Stimulated activated CD4-positive, alpha-beta T cell treated with anti-CD3 and anti-CD28 coated beads, TNF-alpha, amount 100 ng/mL, for 24 hours (primary cell): ENCODE measurements at places on chromosomes 13 and 19.
A peak's percentile ranks its signal among the peaks of the same experiment; 100 is the strongest.

DNA sequence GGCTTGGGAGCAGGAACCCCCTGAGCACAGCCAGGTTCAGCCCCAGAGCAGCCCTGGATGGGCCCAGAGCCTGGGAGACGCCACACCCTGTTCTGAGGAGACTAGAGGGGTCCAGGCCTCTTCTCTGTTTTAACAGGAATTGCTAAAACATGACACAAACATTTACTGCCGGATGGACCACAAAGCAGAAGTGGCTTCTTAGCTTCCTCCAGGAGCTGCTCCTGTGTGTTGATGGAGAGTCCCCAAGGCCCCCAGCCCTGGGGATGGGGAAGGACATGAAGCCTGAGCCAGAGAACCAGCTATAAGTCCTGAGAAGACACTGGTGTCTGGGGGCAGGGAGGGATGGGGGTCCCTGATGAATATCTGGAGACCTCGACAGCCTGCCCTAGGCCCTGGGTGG is 14.6 kb downstream of the CEACAM3 start:
- no peak for DNase-seq

DNA sequence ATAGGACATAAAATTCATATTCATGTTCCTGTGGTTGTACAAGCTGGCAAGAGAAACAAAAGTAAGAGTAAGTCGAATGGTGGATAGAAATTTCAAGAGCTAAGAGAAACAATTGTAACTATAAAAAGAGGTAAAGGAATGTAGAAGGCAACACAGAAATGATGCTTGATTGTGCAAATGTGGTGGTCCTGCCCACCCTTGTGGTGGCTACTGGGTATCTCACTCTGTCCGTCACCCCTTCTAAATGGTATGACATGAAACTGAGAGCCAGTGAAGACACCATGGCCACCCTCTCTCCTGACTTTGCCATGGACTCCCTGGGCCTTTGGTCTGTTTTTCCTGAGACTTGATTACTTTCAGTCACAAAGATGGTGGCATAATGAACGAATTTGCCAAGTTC is 925.9 kb upstream of the SLITRK6 start:
- no peak for DNase-seq

- DNase-seq = no peak
Observed at GRCh38 chr19:51789061-51789795, 5.7 kb upstream of the FPR3 start.

DNA sequence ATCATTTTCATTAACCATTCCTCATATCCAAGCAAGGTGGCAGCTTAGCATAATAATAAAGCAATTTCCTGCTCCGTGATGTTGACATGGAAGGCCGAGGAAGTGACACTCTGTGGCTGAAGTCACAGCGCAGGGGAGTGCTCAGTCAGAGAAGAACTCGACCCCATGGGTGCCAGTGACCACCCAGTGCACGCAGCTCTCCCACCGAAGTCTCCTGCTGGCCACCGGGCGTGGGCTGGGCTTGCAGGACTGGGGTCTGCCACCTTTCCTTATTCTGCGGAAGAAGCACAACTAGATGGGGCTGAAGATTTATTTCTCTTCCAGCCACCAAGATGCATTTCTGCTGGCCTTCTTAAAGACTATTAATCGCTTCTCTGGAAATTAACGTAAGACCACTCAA is 132.1 kb upstream of the SPACA7 start:
- DNase-seq = no peak

GRCh38 chr19:18023622-18024251 is 15.8 kb downstream of the ARRDC2 start:
- peak; percentile 38 for DNase-seq

GRCh38 chr19:28567834-28568233 is 645.1 kb downstream of the UQCRFS1 start:
- no peak for DNase-seq

- no peak for DNase-seq
Observed at GRCh38 chr19:18894254-18895037, 1.5 kb downstream of the CERS1 start.

GRCh38 chr13:110509971-110510786 is 51.3 kb downstream of the RAB20 start:
- DNase-seq = no peak

- no peak for DNase-seq
Observed at GRCh38 chr19:42093505-42093904, 17.5 kb downstream of the ZNF574 start.

DNA sequence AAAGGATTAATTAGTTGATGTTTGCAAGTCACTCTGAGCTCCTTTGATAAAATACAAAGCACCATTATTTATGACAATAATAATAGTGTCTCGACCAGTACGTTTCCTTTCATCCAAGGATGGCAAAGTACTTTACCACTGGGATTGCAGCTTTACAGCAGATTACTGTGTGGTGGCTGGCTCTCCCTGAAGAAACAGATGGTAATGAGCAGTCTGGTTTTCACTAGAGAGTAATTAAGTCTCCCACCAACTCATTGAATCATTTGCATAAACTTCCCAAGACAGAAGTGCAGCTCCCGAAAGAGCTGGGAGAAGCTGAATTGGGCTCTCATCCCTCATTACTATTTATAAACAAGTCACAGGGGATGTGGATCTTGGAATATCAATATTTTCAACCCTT is 48.7 kb downstream of the KLF5 start:
- no peak for DNase-seq

DNA sequence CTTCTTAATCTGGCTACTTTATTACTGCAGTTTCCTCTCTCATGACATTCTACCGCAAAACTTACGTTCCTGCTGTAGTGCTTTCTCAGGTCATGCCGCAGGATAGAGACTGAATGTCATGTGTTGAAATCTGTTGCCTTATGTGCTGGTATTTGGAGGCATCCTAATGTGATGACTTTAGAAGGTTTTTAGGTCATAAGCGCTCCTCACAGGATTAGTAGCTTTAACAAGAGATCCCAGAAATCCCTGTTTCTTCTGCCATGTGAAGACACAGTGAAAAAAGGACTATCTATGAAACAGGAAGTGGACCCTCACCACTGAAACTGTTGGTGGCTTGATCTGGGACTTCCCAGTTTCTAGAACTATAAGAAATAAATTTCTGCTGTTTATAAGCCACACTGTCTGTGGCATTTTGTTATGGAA is 209.3 kb downstream of the LACC1 start:
- DNase-seq = no peak

- no peak for DNase-seq
Observed at GRCh38 chr19:47143322-47144073, 12.9 kb downstream of the SAE1 start.

GRCh38 chr13:18978447-18978846 is 203.2 kb downstream of the TUBA3C start:
- DNase-seq = no peak

DNA sequence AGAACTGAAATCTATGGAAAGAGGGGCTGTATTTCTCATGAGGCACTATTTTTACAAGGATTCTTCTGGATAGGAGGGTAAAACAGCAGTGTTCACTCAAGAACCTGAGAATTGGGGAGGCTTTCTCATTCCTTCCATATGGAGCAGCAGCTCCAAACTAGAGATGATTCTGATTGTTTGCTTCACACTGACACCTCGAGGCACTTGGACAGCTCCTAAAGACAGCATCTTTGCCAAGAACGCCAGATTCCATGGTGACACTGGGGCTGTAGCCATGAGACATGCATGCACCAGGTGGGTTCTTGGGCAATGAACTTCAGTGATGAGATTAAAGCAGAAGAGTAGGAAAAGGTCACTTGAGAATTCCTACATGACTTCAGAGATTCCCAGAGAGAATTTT is 361.5 kb upstream of the HTR2A start:
- DNase-seq = no peak

DNA sequence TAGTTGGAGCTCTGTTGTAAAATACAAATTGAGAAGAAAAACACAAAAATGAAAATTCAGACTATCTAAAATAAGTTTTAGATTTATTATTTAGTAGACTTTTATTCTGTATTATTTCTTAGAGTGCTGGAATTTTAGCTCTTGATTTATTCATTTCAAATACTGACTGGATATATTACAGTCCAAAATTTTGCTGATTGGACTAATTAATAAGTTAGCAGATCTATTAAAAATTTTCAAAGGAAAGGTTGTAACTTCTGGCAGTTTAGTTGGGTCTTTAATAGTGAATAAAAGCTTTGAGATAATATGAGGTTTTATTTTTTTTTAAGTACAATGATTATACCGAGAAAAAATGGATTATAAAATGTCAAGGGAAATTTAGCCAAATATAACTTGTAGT is 1224.9 kb upstream of the SPRY2 start:
- DNase-seq = no peak

GRCh38 chr19:2602391-2603181 is 99.9 kb downstream of the GNG7 start:
- no peak for DNase-seq

- peak; percentile 15 for DNase-seq
Observed at GRCh38 chr13:100721885-100722512, 47.4 kb upstream of the TMTC4 start.

- DNase-seq = no peak
Observed at GRCh38 chr19:58353717-58354477, 605 bp upstream of the A1BG start.

GRCh38 chr19:9032136-9032631 is 22.0 kb upstream of the MUC16 start:
- DNase-seq = no peak

- no peak for DNase-seq
Observed at GRCh38 chr13:80530191-80530590, 189.3 kb upstream of the SPRY2 start.

DNA sequence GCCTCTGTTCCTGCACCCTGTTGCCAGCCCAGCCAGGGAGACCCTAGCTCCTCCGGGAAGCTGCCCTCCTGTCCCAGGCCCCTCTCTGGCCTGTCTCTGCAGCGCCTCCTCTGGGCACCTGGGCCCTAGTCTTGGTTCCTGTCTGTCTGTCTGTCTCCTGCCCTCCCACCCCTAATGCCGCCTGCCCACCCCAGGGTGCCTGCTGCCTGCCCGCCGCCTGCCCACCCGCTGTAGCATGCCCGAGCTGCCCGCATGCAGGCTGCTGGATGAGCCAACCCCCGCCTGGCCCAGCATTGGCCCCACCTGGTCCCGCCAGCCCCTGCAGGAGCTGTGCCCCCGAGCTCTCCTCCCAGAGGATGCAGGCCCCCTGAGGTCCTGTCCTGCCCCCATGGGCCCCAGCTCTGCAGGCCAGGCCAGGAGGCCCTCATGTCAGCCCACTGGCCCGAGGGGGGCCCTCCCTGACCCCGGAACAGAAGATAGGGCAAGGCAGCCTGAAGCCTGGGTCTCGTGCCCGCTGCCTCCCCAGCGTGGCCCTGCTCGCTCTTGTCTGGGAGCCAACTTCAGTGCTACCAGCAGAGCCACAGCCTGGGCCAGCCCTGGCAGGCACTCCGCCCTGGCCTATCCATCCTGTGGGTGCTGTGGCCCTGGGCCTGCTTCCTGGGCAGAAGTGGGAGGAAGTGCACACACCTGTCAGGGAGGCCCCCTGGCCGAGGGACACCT is 5.2 kb downstream of the MAP2K7 start:
- DNase-seq = no peak

DNA sequence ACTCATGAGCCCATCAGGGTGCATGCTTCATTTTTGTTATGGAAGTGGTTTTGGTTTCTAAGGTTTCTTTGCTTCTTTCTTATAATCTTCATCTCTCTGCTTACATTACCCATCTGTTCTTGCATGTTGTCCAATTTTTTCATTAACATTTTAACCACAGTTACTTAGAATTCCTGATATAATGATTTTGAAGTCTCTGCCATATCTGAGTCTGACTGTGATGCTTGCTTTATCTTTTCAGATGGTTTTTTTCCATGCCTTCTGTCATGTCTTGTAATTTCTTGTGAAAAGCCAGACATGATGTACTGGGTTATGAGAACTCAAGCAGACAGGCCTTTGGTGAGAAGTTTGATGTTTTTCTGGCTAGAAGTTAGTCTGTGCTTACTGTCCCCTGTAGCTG is 8.0 kb upstream of the ARGLU1 start:
- no peak for DNase-seq

DNA sequence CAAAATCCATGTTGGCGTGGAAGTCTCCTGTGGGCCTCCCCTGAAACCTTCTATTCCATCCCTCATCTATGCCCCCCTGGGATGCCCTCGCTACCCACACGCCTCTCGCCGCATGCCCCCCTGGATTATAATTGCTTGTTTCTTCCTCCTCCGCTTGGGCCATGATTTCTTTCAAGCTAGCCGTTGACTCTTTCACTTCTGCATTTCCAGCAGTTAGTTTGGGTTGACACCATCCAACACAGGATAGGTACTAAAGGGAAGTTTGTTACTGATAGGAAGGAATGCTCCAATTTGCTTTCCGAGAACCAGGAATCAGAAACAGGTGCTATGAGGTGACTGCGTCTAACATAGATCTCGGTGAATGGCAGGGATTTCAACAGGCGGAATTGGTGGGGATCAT is 7.7 kb upstream of the SLC25A15 start:
- DNase-seq = no peak

- no peak for DNase-seq
Observed at GRCh38 chr13:105758918-105759860, 776.3 kb downstream of the EFNB2 start.

DNA sequence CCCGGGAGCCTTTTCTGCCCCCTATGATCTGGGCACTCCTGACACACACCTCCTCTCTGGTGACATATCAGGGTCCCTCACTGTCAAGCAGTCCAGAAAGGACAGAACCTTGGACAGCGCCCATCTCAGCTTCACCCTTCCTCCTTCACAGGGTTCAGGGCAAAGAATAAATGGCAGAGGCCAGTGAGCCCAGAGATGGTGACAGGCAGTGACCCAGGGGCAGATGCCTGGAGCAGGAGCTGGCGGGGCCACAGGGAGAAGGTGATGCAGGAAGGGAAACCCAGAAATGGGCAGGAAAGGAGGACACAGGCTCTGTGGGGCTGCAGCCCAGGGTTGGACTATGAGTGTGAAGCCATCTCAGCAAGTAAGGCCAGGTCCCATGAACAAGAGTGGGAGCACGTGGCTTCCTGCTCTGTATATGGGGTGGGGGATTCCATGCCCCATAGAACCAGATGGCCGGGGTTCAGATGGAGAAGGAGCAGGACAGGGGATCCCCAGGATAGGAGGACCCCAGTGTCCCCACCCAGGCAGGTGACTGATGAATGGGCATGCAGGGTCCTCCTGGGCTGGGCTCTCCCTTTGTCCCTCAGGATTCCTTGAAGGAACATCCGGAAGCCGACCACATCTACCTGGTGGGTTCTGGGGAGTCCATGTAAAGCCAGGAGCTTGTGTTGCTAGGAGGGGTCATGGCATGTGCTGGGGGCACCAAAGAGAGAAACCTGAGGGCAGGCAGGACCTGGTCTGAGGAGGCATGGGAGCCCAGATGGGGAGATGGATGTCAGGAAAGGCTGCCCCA is 8.5 kb upstream of the CEACAM7 start:
- no peak for DNase-seq

- no peak for DNase-seq
Observed at GRCh38 chr19:42552086-42553065, 24.1 kb upstream of the CEACAM1 start.

DNA sequence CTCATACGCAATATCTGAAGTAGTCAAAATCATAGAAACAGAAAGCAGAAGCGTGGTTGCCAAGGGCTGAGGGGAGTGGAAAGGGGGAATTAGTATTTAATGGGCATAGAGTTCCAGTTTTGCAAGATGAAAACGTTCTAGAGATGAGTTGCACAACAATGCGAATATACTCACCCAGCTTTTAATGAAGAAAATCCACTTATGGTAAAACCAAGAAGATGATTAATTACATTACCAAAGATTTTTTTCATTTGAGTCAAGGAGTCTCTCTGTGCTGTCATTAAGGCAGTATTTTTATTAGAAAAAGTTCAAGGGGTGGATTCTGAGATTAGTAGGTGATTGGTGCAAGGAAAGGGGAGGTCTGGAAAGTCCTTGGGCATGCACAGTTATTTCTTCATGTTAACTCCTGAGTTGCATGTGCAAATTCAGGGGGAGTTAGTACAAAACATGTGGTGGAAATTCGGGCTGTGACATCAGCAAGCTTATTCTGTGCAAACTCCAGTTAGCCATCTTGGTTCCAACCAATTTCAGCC is 6.9 kb upstream of the CBY2 start:
- peak; percentile 11 for DNase-seq
